CD8-positive, alpha-beta memory T cell (primary cell): ENCODE measurements at places on chromosomes 6 and 20.

GRCh38 chr6:117545161-117545595 lies 57.1 kb downstream of the GOPC start:
- no peaks in the 10 kb centered on the region for H3K36me3 ChIP-seq
- peaks cover 25% of the 10 kb centered on the region for H3K4me1 ChIP-seq
- no peak overlapping the region for H3K4me3 ChIP-seq
- no peaks in the 10 kb centered on the region for H3K27me3 ChIP-seq
- DNase-seq = no peak
- no peak overlapping the region for H3K27ac ChIP-seq

DNA sequence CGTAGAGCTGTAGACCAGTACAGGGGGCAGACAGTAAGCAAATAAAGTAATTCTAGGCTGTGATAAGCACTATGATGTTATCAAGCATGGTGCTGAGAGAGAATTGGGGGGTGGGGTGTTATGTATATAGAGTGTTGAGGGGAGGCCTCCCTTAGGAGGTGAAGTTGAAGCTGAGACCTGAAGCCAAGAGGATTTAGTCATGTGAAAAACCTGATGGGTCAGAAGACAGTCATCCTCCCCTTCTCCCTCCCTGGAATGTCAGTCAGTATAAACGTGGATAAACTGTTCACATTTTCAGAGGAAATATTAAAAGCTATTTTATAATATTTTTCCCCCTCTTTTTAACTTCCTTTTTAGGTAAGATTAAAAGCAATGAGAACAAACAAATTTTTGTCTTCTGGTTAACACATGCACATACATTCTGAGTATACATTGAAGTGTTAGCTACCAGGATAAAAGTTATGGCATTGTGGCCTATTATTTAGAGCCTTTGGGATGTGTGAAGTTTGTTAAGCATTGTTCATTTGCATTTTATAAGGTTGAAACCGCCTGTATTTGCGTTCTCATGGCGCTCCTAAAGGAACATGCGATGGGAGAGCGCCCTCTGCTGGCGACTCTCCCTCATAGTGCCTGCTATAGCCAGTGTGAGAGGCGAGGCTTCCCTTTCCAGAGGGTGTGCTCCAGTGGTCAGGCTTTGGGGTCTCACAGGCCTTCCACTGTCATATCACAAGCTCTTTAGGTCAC lies 35.4 kb upstream of the MAPK13 start:
- H3K27me3 ChIP-seq = no peaks in the 10 kb centered on the region
- no peak overlapping the region for H3K27ac ChIP-seq
- peak; percentile 78 for DNase-seq
- H3K4me3 ChIP-seq = no peak overlapping the region
- H3K36me3 ChIP-seq = peaks cover 4% of the 10 kb centered on the region
- peaks cover 27% of the 10 kb centered on the region for H3K4me1 ChIP-seq

DNA sequence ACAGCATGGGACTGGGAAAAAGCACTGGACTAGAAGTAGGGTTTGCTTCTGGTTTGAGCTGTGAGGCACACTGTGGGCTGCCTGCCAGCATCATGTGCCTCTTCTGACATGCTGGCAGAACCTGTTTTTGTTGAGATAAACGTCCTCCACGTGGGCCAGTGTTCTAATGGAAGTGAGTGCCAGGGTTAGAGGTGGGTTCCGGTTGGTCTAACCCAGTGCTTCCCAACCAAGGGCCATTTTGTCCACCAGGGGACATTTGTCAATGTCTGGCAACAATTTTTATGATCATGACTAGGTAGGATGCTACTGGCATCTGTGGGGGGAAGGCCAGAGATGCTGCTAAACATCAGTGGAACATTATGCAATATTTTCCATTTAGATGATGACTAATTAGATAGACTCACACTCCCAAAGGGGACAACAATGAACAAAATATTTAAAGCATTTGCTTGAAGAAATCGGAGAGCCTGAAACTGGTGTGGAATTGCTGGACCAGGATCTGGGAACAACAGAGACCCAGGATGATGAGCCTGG lies 7.8 kb upstream of the APMAP start:
- no peaks in the 10 kb centered on the region for H3K27me3 ChIP-seq
- no peaks in the 10 kb centered on the region for H3K36me3 ChIP-seq
- H3K27ac ChIP-seq = no peak overlapping the region
- no peak overlapping the region for H3K4me3 ChIP-seq
- DNase-seq = no peak

GRCh38 chr6:138527411-138528088 lies 28.3 kb upstream of the NHSL1 start:
- no peaks in the 10 kb centered on the region for H3K4me1 ChIP-seq
- DNase-seq = no peak
- H3K36me3 ChIP-seq = no peaks in the 10 kb centered on the region
- H3K4me3 ChIP-seq = no peak overlapping the region
- no peak overlapping the region for H3K27ac ChIP-seq

DNA sequence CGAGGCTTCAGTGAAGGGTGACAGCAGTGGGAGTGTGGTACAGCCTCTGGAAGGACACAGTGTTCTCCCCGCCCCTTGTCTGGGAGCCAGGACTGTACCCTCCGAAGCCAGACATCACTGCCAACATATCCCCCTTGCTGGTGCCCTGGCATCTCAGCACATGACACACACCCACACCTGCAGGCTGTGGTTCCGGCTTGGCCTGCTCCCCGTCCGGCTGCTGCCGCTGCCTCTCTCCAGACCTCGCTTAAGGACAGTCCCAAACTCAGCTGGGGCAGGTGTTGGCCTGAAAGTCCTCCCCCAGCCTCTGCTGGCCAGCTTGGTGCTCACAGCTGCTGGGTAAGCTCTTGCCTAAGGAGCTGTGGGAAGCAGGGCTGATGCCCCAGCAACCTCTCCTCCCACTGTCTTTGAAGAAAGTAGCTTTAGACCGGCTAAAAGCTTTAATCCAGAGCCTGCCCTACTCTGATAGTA lies 7.0 kb downstream of the EMILIN3 start:
- no peaks in the 10 kb centered on the region for H3K27me3 ChIP-seq
- no peak overlapping the region for H3K27ac ChIP-seq
- H3K36me3 ChIP-seq = no peaks in the 10 kb centered on the region

DNA sequence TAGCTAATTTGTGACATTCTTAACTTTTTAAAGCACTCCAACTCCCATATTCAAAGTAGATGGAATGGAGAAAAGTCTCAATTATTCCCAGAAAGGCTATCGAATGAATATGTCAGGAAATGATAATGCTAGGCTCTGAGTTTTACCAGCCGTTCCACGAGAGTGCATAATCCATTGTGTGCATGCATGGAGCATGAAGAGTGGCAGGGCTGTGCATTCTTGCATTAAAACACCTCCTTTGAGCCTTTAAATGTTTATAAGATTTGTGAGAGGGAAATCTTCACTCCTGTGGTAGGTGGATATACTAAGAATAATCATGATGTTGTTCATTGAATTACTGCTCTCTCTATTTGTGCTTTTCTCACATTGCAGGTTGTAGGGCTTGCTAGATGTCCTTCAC lies 178.3 kb downstream of the CARMIL1 start:
- no peak overlapping the region for H3K27ac ChIP-seq
- DNase-seq = no peak
- H3K27me3 ChIP-seq = no peaks in the 10 kb centered on the region
- no peaks in the 10 kb centered on the region for H3K4me1 ChIP-seq

DNA sequence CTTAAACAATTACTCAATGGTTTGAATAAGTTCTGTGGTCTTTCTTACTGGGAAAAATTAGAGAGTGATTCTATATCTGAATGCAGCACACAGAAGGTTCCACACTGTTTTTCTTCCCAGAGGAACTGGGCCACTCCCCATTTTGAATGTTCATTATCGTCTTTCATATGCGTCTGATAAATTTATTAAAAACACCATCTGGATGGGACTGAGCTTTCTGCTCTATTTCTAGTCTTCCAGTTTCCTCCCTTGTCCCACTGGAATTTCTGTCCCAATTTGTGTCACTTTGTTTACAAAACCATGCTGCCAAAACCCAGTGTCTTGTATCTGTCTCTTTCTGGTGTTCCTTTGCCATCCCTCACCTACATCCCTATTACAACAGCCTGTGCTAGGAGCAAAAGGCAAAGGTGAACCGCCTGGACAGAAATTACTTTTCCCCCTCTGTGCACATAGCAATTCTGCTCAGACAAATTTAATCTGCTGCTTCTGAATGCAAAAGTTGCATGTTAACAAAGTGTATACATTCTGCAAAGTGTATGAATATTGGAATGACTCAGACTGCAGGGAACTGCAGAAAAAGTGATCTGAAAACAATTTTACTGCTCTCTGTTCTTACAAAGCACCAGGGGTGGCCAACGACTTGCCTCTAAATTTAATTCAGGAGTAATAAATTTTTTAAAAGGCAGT lies 333.6 kb downstream of the BTBD9 start:
- no peaks in the 10 kb centered on the region for H3K4me1 ChIP-seq
- no peak overlapping the region for H3K4me3 ChIP-seq
- H3K27me3 ChIP-seq = no peaks in the 10 kb centered on the region
- no peaks in the 10 kb centered on the region for H3K36me3 ChIP-seq
- no peak overlapping the region for H3K27ac ChIP-seq

- no peak overlapping the region for H3K27ac ChIP-seq
- H3K4me3 ChIP-seq = no peak overlapping the region
- no peak for DNase-seq
Measured at GRCh38 chr20:4101910-4102309, 86.6 kb upstream of the RNF24 start.

DNA sequence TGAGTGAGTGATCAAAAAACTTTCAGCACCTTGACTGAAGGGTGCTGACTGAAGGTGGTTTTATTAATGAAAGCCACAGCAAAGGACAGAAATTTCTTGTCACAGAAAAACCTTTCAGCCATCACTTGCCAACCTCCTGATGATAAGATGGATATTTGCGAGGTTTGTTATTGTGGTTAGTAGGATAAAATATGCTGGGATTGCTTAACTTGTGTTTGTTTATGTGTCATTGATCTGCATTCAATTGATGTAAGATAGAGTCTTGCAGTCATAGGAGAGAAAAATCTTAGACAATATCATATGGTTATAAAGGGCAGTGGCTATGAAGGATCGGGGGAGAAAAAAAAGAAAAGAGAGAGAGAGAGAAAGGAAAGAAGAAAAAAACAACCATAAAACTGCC lies 1.2 kb downstream of the TSBP1 start:
- H3K36me3 ChIP-seq = no peaks in the 10 kb centered on the region
- no peaks in the 10 kb centered on the region for H3K4me1 ChIP-seq
- peaks cover 5% of the 10 kb centered on the region for H3K27me3 ChIP-seq
- H3K4me3 ChIP-seq = no peak overlapping the region
- H3K27ac ChIP-seq = no peak overlapping the region
- no peak for DNase-seq

DNA sequence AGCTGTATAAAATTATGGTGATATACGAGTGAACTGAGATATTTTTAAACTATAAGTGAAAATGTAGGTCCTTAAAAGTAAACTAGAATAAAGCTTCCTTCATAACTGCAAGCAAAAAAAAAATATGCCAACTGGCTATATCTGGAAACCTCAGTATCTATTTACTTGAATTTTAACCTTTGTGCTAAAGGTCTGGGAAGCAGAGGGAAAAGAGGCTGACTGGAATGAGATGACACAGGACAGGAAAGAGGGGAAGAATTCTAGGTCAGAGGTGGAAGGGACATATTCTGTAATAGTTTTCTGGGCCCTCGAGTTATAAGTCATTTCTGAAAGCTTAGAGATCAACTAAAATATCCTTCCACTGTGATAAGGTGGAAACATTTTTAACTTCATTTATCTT lies 46.8 kb downstream of the AIG1 start:
- no peaks in the 10 kb centered on the region for H3K36me3 ChIP-seq
- DNase-seq = no peak
- H3K27me3 ChIP-seq = no peaks in the 10 kb centered on the region
- no peak overlapping the region for H3K27ac ChIP-seq
- H3K4me3 ChIP-seq = no peak overlapping the region

DNA sequence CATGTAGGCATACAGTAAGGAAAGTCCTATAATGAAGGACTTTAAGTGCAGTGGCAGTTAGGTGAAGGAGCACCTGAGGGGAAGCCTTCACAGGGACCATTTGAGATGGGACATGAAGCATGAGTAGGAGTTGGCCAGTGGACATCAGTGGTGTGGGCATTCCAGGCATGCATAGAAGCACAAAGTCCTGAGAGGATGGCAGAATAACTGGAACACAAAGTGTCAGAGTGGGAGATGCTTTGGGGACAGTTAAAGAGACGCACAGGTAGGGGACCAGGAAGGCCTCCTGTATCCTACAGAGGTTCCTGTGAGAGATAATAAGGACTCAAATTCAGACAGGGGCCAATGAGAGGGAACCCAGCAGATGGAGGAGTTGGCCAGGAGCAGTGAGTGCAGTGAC lies 26.4 kb upstream of the EFHC1 start:
- no peaks in the 10 kb centered on the region for H3K36me3 ChIP-seq
- H3K4me3 ChIP-seq = peak overlapping the region; percentile 36
- H3K27ac ChIP-seq = peak overlapping the region; percentile 38
- no peaks in the 10 kb centered on the region for H3K27me3 ChIP-seq
- H3K4me1 ChIP-seq = peaks cover 98% of the 10 kb centered on the region

DNA sequence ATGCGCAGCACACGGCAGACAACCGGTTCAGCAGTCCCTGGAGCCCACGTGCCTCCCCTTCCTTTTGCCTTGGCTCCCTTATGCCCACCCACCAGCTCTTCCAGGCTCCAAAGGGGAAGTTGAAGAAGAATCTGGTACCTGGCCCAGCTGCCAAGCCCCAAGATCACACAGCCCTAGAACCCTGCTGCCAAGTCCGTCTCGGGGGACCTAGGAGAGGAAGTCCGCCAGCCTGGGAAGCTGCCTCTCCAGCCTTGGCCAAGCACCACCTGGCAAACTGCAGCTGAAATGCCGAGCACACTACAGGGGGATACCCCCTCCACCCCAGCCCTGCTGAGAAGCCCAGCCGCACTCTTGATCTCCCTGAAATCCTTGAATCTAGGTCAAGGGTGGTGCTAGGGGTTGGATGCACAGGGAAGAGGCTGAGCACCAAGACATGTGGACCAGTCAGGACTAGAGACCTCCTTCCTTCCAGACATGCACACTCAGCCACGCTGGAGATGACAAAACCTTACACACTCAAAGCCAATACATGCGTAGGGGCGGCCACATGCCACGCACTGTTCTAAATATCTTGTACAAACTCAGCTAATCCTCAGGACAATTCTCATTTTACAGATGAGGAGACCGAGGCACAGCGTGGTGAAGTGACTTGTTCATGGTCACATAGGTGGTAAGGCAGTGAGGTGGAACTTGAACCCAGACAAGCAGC lies 124.1 kb downstream of the PREX1 start:
- H3K36me3 ChIP-seq = peaks cover 18% of the 10 kb centered on the region
- H3K27ac ChIP-seq = no peak overlapping the region
- no peak overlapping the region for H3K4me3 ChIP-seq
- H3K27me3 ChIP-seq = no peaks in the 10 kb centered on the region
- H3K4me1 ChIP-seq = peaks cover 9% of the 10 kb centered on the region
- peak; percentile 21 for DNase-seq

- no peaks in the 10 kb centered on the region for H3K36me3 ChIP-seq
- H3K27me3 ChIP-seq = no peaks in the 10 kb centered on the region
- DNase-seq = no peak
- H3K4me3 ChIP-seq = no peak overlapping the region
- H3K4me1 ChIP-seq = no peaks in the 10 kb centered on the region
Measured at GRCh38 chr6:18692929-18693685, 306.0 kb downstream of the RNF144B start.

GRCh38 chr20:12130781-12131180 lies 213.1 kb downstream of the BTBD3 start:
- H3K4me1 ChIP-seq = no peaks in the 10 kb centered on the region
- H3K4me3 ChIP-seq = no peak overlapping the region
- no peak for DNase-seq
- H3K27ac ChIP-seq = no peak overlapping the region
- H3K36me3 ChIP-seq = no peaks in the 10 kb centered on the region
